ENCODE measurements at places on chromosomes 1 and 21. TPM values are rescaled to one million over a fixed set of nuclear protein-coding genes. Genes with fewer than 3 reads are reported as not detected.

DNA sequence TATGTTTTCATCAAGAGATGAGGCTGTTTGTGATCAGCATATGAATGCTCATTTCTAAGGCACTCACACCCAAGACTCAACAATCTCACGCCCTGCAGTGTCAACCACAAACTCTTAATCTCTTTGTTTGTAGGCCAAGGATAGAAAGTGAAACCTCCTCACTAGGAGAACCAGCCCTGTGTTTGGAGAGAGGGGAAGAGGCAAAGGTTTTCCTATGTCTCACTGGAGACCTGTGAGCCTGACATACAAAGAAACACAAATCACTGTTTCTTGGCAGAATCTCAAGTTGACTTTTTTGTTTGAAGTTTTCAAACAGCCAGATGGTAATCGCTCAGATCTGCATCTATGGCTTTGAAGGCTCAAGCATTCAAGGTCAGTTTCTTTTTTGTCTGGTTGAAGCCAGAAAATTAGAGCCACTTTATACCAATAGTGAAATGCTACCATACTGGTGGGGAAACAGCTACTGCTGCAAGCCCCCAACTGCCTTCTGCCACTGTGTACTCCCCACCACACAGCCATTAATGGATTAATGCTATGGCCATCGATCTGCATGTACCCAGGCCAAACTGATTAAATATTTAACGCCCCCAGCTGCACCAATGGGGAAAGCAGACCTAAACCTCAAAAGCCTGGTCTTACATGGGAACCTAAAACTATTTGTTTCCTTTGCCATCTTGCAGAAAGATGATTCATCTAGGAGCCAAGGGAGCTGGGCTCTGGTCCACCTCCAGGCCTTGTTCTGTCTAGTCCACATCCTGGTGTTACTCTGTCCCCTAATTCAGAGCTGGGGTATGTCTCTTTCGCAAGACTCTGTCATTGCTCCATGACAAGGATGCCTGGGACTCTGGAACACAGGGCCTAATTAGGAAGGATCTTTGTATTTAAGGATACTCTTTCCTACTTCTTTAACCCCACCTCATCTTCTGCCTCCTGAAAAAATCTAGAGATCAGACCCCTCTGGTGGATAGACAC is 16.3 kb downstream of the PDZK1 start:
- peak; percentile 11 for DNase-seq

DNA sequence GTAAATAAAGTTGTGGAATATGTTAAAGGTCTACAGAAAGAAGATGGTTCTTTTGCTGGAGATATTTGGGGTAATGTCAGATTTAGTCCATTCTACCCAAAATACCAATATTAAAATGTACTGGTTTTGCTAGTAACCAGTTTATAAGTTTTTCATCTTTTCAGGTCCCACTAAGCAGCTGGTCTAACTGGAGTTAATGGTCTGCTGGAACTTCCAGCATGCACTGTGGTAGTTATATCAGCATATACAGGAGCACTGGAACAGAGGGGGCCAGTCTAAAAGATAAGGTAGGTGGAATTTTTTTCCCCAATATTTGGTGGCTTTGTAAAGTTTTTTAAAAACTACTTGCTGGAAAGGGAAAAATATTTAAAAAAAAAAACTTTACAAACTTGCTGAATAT is 3.9 kb downstream of the RABGGTB start:
- DNase-seq: no peak

GRCh38 chr21:32958288-32959002 is 67.3 kb upstream of the OLIG2 start:
- DNase-seq: peak; percentile 42

GRCh38 chr1:59238333-59238934 is 58.5 kb upstream of the FGGY start:
- DNase-seq: no peak

GRCh38 chr1:208006258-208006920 is 95.5 kb upstream of the CD34 start:
- DNase-seq: no peak

DNA sequence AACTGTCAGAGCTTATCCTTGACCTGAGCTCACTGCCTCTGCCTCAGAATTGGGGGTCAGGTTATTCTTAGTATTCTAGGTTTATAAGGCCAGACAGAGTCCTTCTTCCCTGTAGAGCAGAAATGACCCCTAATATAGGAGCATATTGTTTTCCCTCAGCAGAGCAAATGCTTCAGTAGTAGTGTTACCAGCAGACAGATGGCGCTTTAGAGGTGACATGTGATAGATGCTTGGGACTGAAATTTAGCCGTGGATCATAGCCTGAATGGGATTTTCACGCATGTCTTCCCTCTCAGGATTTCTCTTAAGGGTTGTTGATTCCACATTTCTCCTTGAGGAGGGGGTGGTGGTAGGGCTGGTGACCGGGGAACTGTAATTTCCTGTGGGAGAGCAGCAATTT is 24.5 kb downstream of the ADARB1 start:
- DNase-seq: no peak

GRCh38 chr1:152160576-152160975 is 1.5 kb upstream of the RPTN start:
- no peak for DNase-seq

The RGS4 gene
- polyA plus RNA-seq: 11.6 TPM

The OR6P1 gene
- not detected for polyA plus RNA-seq

The ASCL5 gene
- polyA plus RNA-seq: 0.12 TPM

The GUCA2B gene
- polyA plus RNA-seq: not detected

The TRIM45 gene
- polyA plus RNA-seq: 22.3 TPM

The LRRC3 gene
- polyA plus RNA-seq: 4.1 TPM
